Colonic mucosa (tissue), 4 donors: ENCODE measurements at places on chromosomes 6 and 20. TPM values are rescaled to one million over a fixed set of nuclear protein-coding genes. Genes with fewer than 3 reads are reported as not detected.

SEL1L2 gene
- not detected for total RNA-seq

C6orf47 gene
- 28.3 TPM for total RNA-seq

BACH2 gene
- 1.2 TPM for total RNA-seq

VWA7 gene
- 10.1 TPM for total RNA-seq

NKAPL gene
- total RNA-seq = 0.25 TPM

CHD6 gene
- 27.2 TPM for total RNA-seq

TFEB gene
- 16.9 TPM for total RNA-seq

PDE7B gene
- 1.0 TPM for total RNA-seq

SMLR1 gene
- total RNA-seq = not detected

TGM3 gene
- total RNA-seq = 0.82 TPM

SIRPB2 gene
- total RNA-seq = 0.74 TPM

GRCh38 chr6:22029171-22029570 is 267.7 kb downstream of the PRL start:
- H3K4me3 ChIP-seq = no peak overlapping the region
- no peak overlapping the region for H3K27ac ChIP-seq
- no peaks in the 10 kb centered on the region for H3K4me1 ChIP-seq
- H3K36me3 ChIP-seq = no peaks in the 10 kb centered on the region
- DNase-seq = no peak

DNA sequence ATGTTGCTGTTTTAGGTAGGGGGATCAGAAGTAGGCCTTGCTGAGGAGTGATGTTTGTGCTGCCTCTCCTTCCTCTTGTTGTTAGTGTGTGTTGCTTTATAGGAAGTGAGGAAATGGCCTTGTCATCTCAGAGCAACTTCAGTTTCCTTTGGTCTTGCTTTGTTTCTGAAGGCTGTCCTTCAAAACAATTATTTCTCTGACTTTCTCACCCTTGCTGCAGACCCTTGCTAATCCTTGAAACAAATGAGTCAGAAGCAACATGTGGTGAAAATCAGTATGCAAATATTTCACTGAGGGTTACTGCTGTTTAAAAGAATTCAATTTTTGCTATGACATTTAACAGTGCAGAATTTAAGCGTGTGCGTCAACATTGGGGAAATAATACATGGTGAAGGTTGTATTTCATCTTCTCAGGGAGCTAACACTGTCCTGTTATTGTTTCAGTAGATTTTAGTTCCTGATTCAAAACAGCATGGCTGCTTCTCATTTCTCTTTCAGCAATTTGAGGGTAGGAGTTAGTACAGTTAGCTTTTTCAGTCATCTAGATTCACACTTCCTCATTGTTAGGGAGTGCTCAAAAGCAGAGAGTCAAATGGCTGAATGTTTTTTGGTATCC is 13.8 kb downstream of the RNF144B start:
- H3K36me3 ChIP-seq = no peaks in the 10 kb centered on the region
- no peak overlapping the region for H3K4me3 ChIP-seq
- DNase-seq = no peak
- H3K4me1 ChIP-seq = no peaks in the 10 kb centered on the region

GRCh38 chr6:159298840-159299239 is 129.6 kb downstream of the FNDC1 start:
- no peak overlapping the region for H3K4me3 ChIP-seq
- H3K27ac ChIP-seq = no peak overlapping the region
- no peaks in the 10 kb centered on the region for H3K4me1 ChIP-seq
- H3K27me3 ChIP-seq = no peaks in the 10 kb centered on the region

- H3K4me3 ChIP-seq = no peak overlapping the region
- no peaks in the 10 kb centered on the region for H3K36me3 ChIP-seq
- H3K27me3 ChIP-seq = no peaks in the 10 kb centered on the region
- H3K27ac ChIP-seq = no peak overlapping the region
- H3K4me1 ChIP-seq = no peaks in the 10 kb centered on the region
Measured at GRCh38 chr20:51650685-51651134, 108.2 kb upstream of the NFATC2 start.

DNA sequence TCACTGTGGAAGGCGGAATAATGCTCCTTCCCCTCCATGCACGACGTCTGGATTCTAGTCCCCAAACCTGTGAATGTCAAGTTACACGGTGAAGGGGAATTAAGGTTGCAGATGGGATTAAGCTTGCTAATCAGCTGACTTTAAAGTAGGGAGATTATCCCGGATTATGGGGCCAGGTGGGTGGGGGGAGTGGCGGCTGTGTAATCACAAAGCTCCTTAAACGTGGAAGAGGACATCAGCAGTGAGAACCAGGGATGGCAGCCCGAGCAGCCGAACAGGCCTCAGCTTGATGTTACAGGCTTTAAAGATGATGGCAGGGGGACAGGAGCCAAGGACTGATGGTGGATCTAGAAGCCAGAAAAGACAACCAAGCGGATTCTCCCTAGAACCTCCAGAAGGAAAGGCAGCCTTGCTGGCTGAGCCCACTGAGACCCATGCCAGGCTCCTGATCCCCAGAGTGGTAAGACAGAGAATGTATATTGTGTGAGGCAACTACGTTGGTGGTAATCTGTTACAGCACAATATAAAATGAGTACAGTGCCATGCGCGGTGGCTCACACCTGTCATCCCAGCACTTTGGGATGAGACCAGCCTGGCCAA is 117.5 kb downstream of the SCML4 start:
- H3K36me3 ChIP-seq = no peaks in the 10 kb centered on the region
- H3K4me1 ChIP-seq = no peaks in the 10 kb centered on the region
- DNase-seq = no peak
- H3K27ac ChIP-seq = no peak overlapping the region
- H3K27me3 ChIP-seq = no peaks in the 10 kb centered on the region
- no peak overlapping the region for H3K4me3 ChIP-seq

GRCh38 chr6:156822747-156823206 is 45.6 kb downstream of the ARID1B start:
- no peaks in the 10 kb centered on the region for H3K27me3 ChIP-seq
- H3K36me3 ChIP-seq = no peaks in the 10 kb centered on the region
- H3K4me3 ChIP-seq = no peak overlapping the region
- H3K27ac ChIP-seq = no peak overlapping the region
- no peaks in the 10 kb centered on the region for H3K4me1 ChIP-seq
- no peak for DNase-seq

GRCh38 chr6:144372116-144372515 is 87.0 kb downstream of the UTRN start:
- no peak overlapping the region for H3K27ac ChIP-seq
- H3K27me3 ChIP-seq = no peaks in the 10 kb centered on the region
- no peaks in the 10 kb centered on the region for H3K4me1 ChIP-seq
- DNase-seq = no peak

GRCh38 chr6:82367704-82368103 is 4.1 kb downstream of the TPBG start:
- no peak for DNase-seq
- no peak overlapping the region for H3K4me3 ChIP-seq
- no peaks in the 10 kb centered on the region for H3K4me1 ChIP-seq

GRCh38 chr20:34022151-34022838 is 28.6 kb downstream of the RALY start:
- no peak overlapping the region for H3K27ac ChIP-seq
- no peaks in the 10 kb centered on the region for H3K36me3 ChIP-seq
- peaks cover 20% of the 10 kb centered on the region for H3K4me1 ChIP-seq
- no peak for DNase-seq
- H3K4me3 ChIP-seq = no peak overlapping the region

DNA sequence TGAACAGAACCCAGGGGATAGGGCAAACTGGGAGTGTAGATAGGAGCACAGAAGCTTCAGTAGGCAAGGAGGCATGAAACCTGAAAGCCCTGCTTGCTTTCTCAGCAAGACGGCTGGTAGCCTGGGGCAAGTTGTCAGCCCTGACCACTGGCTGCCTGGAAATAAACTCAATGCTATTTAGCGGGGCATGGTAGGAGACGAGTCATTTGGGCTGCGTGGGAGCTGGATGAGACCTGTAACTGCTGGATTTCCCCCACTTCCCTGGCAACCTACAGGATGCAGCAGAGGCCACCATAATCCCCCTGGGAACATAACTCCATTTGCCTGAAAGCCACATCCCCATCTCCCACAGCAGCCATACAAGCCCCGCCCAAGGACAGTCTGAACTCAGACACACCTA is 332.6 kb upstream of the TBX18 start:
- no peak overlapping the region for H3K4me3 ChIP-seq
- H3K27me3 ChIP-seq = no peaks in the 10 kb centered on the region
- H3K36me3 ChIP-seq = no peaks in the 10 kb centered on the region
- no peak overlapping the region for H3K27ac ChIP-seq
- no peak for DNase-seq
- H3K4me1 ChIP-seq = no peaks in the 10 kb centered on the region

GRCh38 chr6:149950423-149950822 is 8.6 kb downstream of the ULBP2 start:
- no peak overlapping the region for H3K27ac ChIP-seq
- no peaks in the 10 kb centered on the region for H3K4me1 ChIP-seq
- H3K27me3 ChIP-seq = peaks cover 34% of the 10 kb centered on the region
- no peak for DNase-seq

GRCh38 chr6:33761922-33762629 is 15.4 kb upstream of the IP6K3 start:
- H3K36me3 ChIP-seq = no peaks in the 10 kb centered on the region
- H3K27ac ChIP-seq = no peak overlapping the region
- peak; percentile 83 for DNase-seq
- H3K27me3 ChIP-seq = no peaks in the 10 kb centered on the region

GRCh38 chr6:168041928-168042327 is 37.1 kb downstream of the FRMD1 start:
- DNase-seq = no peak
- H3K4me3 ChIP-seq = no peak overlapping the region
- H3K4me1 ChIP-seq = no peaks in the 10 kb centered on the region
- H3K36me3 ChIP-seq = no peaks in the 10 kb centered on the region
- H3K27ac ChIP-seq = no peak overlapping the region

DNA sequence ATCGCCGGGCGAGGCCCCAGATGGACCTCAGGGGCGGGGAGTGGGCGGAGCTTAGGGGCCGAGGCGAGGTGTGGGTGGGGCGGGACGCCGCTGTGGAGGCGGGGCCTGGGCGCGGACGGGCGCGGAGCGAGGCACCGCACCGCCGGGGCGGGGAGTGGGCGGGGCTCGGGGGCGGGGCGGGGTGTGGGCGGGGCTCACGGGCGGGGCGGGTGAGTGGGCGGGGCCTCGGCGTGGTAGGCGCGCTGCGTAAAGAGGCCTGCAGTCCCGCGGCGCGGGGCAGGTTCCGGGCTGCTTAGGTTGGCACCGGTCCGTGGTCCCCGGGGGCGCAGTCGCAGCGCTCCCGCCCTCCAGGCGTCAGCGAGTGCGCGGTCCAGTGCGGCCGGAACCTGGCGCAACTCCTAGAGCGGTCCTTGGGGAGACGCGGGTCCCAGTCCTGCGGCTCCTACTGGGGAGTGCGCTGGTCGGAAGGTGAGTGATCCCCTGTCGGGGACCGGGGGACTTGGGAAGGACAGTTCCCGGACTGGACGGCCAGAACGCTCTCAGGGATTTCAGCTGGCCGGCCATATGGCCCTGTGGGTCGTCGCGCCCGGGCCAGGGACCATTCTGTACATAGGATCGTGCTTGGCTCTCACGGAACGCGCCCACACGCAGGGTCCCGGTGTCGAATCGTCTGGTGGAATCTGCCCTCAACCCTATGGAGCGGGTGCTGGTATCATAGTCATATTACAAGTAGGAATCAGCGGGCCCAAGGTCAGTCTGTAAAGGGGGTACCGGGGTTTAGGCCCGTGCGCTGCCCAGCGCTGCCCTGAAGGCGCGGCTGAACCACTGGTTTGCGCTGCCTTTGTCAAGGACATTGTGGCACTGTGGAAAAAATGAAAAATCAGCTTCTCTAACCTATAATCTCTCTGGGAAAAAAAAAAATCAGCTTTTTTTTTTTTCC is at the start of gene NQO2:
TSS of gene NQO2 (plus strand) at position 277 of the 940 bp plus-strand sequence. CDS start 6,659 bp downstream, outside the sequence.
- H3K27ac ChIP-seq = peak within 1 kb of the TSS; percentile 70

- peaks cover 11% of the 10 kb centered on the region for H3K36me3 ChIP-seq
- H3K27ac ChIP-seq = no peak overlapping the region
- H3K4me1 ChIP-seq = peaks cover 10% of the 10 kb centered on the region
- H3K27me3 ChIP-seq = no peaks in the 10 kb centered on the region
- no peak overlapping the region for H3K4me3 ChIP-seq
- no peak for DNase-seq
Measured at GRCh38 chr6:41934278-41935192, 7.1 kb downstream of the CCND3 start.

GRCh38 chr20:43363506-43363905 is 94.2 kb upstream of the SRSF6 start:
- no peaks in the 10 kb centered on the region for H3K4me1 ChIP-seq
- H3K27ac ChIP-seq = no peak overlapping the region
- H3K36me3 ChIP-seq = no peaks in the 10 kb centered on the region
- no peak for DNase-seq
- H3K27me3 ChIP-seq = no peaks in the 10 kb centered on the region

- no peak overlapping the region for H3K27ac ChIP-seq
Measured at GRCh38 chr6:17432356-17432755, 39.0 kb downstream of the CAP2 start.

GRCh38 chr6:157269261-157269794 is 54.0 kb downstream of the TMEM242 start:
- H3K4me3 ChIP-seq = no peak overlapping the region
- H3K4me1 ChIP-seq = no peaks in the 10 kb centered on the region
- peak overlapping the region; percentile 50 for H3K27ac ChIP-seq

GRCh38 chr20:35870541-35871258 is 83.6 kb downstream of the SCAND1 start:
- no peaks in the 10 kb centered on the region for H3K4me1 ChIP-seq
- DNase-seq = no peak
- no peak overlapping the region for H3K4me3 ChIP-seq
- no peaks in the 10 kb centered on the region for H3K36me3 ChIP-seq

DNA sequence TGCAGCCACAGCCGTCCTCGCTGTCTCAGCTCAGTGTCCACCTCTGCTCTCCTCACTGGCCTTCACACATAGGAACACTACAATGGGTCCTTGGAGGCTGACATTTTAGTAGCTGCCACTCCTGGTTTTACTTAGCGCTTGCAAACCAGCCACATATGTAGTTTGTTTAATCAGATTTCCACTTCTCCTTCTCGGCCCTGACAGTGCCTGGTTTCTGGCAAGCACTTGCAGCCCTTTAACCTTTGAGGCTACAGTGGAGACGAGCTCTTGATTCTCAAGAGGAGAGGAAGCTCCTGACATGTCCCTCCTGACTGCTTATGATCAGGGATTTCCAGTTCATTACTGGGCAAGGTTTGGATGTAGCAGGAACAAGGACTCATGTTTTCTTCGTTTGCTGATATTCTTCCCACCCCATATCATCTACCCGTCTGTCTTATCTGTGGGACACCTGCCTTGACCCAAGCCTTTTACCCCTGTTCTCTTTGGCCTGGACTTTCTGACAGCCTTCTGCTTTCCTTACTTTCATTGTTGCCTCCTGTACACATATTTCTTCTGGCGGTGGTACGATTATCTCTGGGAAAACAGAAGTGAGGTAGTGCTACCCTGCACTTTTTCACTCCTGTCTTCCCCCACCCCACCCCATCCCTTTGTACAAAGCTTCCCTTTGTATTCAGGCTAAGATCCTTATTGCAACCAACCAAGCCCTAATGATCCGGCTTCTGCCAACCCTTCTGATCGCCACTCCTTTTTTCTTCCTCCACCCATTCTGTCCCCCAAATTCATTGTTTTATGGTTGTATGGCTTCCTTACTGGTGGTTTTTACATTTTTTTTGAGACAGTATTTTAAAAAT is 31.2 kb downstream of the CEP43 start:
- peaks cover 11% of the 10 kb centered on the region for H3K36me3 ChIP-seq
- H3K4me3 ChIP-seq = no peak overlapping the region
- DNase-seq = no peak
- no peaks in the 10 kb centered on the region for H3K4me1 ChIP-seq
- no peaks in the 10 kb centered on the region for H3K27me3 ChIP-seq
